Stimulated activated CD8-positive, alpha-beta memory T cell treated with anti-CD3 and anti-CD28 coated beads, Interleukin-15, amount 100 ng/mL, for 48 hours (primary cell): ENCODE measurements at places on chromosomes 7 and 10.

DNA sequence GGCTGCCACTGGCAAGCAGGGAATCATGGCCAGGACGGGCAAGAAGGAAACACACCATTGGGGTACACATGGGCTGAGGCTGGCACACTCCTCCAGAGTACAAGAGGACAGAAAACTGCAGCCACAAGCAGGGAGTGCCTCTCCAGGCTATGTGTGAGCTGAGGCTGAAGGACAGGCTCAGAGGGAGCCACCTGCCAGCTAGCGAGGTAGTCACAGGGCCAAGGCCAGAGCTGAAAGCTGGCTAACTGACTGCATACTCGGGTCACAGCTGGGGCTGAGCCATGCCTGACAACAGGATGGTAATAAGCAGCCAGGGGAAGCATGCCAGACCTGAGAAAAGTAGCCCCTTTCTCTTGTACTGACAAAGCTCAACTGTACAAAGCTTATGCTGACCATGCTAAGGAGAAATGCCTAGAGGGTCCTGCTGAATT lies 52.0 kb downstream of the KIF5B start:
- no peak for DNase-seq

- DNase-seq: no peak
These were observed 24.1 kb upstream of the PNLIP start for GRCh38 chr10:116521424-116522290.

GRCh38 chr7:157525491-157525915 lies 188.7 kb downstream of the DNAJB6 start:
- DNase-seq: no peak

DNA sequence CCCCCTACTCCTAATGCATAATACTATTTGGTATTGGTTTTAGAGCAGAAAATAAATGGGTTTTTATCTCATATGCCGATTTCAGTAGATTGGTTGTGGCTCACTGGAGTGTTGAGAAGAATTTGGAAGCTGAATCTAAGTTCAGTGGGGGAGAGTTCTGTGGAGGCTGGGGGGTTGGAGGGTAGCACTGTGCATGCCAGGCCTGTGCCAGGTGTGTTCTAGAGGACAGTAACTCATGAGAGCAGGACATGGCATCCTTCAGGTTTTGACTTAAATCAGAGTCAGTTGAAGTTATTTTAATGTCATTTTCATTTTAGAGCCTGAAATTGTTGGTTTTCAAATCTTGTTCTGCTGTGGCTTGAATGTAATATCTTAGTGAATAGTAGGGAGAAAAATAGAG lies 79.5 kb downstream of the EEPD1 start:
- no peak for DNase-seq

- no peak for DNase-seq
These were observed 6.4 kb downstream of the MAFK start for GRCh38 chr7:1536743-1537534.

GRCh38 chr10:110574420-110574819 lies 6.9 kb downstream of the SMC3 start:
- no peak for DNase-seq

- DNase-seq: no peak
These were observed 79.1 kb downstream of the LARP4B start for GRCh38 chr10:852386-852785.

- DNase-seq: no peak
These were observed 699.1 kb downstream of the SUGCT start for GRCh38 chr7:40833888-40834234.

DNA sequence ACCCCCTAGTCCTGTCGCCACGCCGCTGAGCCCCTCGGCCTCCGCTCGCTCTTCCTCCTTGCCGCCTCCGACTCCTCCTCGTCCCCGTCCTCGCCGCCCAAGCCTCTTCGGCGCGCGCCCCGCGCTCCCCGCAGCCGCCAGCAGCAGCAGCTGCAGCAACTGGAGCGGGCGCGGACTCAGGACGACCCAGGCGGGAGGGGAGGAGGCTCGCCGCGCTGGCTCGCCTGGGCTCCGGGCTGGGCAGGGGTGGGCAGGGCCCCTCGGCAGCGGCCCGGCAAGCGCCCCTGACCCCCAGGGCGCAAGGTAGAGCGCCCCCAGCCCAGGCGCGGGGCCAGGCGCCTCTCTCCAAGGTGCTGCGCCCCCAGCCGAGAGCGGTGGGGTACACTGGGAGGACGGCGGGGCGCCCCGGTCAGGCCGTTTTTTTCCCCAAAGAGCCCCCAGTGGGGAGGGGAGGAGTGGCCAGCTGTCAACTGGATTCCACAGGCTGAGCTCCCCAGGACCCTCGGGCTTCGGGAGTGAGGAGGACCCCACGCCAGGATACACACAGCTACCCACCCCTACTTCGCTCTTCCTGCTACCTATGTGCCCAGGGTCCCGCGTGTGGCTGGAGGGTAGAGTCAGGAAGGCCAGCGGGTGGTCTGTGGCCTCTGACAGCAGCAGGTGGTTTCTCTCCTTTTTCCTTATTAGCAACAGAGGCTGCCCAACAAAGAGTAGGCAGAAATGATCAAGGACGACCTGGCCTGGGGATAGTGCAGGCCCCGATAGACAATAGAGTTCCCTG lies 903 bp upstream of the KCNMA1 start:
- no peak for DNase-seq

GRCh38 chr10:2494399-2494798 lies 572.9 kb upstream of the PFKP start:
- no peak for DNase-seq
